ENCODE measurements at places on chromosomes 16 and 17.

DNA sequence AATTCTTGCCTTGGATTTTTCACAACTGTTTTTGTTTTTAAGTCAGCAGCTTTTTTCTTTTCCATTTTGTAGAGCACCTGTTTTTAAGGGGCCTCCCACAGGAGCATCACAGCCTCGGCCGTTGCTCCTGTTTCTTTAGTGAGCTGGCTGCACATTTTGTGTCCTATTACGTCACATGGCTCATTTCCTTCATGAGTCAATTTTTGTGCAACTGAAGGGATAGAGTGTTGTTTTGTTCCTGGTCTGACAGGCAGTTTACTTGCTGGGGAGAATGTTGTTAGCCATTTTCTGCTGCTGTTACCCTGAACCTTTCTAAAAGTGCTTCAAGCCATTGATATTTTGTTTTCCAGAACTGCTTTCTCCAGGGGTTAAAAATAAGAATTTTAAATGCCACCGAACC, 45.0 kb upstream of the CRISPLD2 start:
- peak; percentile 49 for DNase-seq

DNA sequence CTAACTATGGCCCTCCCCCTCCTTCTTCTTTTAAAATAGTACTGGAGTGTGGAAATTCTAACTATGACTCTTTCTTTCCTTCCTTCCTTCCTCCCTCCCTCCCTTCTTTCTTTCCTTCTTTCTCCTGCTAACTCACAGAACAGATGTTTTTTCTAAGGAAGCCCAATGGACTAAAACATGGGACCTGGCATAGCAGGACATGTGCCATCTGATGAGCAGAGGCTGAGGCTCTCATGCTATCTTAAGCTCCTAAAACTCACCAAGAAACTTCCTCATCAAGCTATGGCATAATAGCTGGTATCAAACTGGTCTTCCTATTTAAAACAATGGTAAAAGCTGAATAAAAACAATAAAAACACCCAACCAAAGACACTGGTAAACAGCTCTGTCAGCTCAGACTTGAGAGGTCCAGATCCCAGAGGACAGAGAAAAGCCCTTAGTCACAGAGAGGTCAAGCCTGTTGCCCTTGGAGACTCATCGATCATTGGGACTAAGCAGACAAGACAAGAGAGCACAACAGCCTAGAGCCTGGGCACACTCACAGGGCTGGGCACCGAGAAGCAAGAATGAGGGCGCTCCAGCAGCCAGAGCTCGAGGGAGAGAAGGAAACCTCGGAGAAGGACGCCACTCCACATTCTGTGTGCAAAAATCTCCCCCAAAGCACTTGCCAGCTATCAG, 27.6 kb downstream of the SLC38A10 start:
- DNase-seq = no peak

DNA sequence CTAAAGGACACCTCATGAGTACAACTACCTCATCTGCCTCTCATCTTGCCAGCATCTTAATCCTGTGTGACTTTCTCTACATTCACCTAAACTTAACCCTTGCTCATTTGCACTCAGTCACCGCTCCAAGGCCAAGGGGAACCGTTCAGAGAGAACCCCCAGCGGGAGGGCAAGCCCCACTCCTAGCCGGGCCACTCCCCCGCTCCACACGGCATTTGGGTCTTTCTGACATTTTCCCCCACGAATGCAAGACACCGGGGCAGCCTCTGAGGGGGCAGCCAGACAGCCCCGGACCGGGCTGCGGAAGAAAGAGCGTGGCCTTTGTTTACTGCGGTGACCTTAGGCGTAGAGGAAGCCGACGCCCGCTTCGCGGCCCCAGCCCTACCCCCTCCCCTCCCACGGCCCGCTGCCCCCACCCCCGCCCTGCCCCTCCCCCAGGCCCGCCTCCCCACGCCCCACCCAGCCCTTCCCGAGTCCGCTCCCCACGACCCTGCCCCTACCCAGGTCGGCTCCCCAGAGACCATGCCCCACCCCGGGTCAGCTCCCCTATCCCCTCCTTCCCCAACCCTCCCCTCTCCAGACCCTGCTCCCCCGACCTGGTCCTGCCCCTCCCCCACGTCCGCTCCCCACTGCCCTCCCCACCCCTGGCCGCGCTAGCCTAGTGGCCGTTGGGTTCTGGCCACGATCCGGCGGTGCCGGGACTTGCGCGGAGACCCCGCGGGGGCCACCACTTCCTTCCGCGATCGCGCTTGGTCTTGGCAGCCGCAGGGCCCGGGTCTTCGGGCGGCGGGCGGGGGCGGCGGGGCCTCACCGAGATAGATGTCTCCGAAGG, 789 bp downstream of the CSNK1D start:
- DNase-seq = no peak

- DNase-seq = peak; percentile 31
Observed at GRCh38 chr16:76650582-76650981, 373.4 kb downstream of the CNTNAP4 start.

DNA sequence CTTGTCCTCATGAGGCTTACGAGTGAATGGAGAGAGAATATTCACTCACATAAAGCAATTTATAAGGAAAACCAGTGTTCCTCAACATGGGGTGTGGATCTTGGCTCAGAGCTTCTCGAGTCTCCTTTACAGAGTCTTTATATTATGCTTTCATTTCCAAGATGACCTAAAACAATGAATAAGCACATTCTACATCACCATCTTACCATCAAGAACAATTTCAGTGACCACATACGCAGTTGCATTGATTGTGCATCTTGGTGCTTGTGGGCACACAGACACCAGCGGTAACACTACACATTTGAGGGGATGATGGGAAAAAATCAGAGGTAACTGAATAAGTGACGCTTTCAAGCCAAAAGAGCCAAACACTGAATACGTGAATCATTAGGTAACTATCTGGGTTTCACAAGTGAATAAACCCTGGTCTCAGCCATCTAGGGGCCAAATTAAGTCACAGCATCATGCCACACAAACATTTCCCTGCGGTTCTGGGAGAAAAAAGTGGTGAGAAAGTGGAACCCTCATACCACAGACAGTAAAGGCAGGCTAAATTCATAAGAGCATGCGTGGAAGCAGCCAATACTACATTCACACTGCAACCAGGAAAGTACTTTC, 9.4 kb downstream of the CWC25 start:
- peak; percentile 83 for DNase-seq

DNA sequence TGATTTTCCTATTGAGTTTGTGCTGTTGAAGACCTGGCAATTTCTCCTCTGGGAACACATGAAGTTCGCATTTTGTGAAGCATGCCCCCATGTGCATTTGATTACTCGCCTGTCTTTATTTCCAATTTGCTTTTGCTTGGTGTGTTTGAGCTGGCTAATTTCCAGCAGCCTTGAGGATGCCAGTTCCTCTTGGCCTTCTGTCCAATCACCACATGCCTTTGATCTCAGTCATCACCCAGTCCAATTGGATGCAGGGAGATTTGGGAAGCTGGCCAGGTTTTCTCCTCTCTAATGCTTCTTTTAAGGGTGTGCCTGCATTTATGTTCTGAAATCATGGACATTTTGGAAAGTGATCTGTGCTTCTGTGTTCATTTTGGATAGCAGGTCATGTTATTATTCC, 3.8 kb upstream of the TMEM100 start:
- DNase-seq = peak; percentile 77

- DNase-seq = peak; percentile 39
Observed at GRCh38 chr16:57192720-57193486, 6.8 kb downstream of the RSPRY1 start.

DNA sequence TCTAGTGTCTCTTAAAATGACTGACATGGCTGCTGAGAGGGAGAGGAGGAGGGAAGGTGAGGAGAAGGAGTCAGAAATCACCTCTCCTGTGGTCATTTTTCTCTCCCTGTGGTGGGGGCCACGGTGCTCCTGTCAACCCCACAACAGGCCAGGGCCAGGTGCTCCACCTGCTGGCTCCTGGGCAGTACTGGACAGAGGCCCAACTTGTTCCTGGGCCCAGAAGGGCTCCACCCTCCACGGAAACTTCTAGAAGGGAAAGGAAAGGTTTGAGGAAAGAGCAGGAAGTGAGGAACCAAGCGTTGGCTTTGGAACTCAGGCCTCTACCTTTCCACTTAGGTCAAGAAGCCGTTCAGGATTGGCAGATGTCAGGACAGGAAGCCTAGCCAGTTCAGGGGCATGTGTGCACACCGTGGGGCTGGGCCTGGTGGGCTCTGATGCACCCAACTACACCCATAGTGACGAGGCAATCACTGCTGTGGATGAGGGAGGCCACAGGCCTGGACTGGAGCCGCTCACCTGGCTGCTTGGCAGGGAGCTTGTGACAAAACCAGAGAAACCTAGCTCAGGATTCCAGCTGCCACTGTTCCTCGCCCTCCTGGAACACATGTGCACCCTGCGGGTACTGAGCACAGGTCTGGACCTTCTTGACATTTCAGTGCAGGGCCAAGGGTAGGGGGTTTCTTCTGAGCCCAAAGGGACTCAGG, 36.1 kb downstream of the WNT3 start:
- peak; percentile 75 for DNase-seq

- no peak for DNase-seq
Observed at GRCh38 chr17:45364531-45365390, 47.9 kb upstream of the MAP3K14 start.

GRCh38 chr16:6091021-6091420, 993.4 kb upstream of the EEF2KMT start:
- no peak for DNase-seq

GRCh38 chr17:16435925-16436886, 20.8 kb downstream of the TRPV2 start:
- DNase-seq = no peak

DNA sequence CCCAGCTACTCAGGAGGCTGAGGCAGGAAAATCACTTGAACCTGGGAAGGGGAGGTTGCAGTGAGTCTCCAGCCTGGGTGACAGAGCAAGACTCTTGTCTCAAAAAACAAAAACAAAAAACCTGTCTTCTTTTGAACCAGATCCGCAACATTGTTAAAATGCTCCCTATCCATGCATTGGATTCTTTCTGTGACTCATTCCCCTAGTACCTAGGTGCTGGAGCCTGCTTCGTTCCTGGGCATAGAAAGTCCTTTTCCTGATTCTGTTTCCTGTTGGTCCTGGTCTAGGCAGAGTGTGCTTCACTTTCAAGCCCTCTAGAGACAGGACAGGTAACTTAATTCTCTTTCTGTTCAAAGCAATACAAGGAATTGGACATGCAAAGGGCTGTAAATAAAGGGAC, 5.2 kb downstream of the EPN2 start:
- DNase-seq = peak; percentile 68

All from kidney tubule cell (primary cell).